ENCODE measurements at places on chromosomes 11 and 22.

DNA sequence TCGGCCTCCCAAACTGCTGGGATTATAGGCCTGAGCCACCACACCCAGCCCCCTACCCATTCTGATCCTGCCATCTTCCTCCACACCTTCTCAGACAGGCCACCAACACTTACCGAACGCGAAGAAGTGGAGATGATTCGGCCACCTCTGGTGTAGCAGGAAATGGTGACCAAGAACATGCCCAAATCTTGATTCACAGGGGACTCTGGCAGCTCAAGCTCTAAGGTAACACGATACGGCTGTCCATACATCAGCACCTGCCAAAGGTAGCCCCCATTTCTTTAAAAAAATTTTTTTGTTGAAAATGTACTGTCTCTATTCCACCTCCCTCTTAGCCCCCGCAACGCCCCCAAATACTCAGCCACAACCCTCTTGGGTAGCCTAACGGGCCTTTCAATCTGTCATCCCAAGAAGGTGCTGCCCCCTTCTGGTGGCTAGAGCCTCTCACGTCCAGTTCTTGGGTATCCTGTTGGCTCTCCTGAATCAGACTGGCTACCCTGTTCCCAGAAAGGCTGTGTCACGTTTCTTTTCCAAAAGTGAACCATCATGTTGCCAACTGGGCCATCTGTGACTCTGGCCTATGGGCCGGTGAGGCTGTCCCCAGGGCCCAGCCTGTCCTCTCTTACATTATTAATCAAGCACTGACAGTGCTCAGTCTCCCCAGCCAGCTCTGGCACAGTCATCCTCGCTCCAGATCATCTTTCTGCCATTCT, 5.3 kb upstream of the LRRN4CL start:
- H3K27me3 ChIP-seq, result no peaks in the 10 kb centered on the region
- H3K4me3 ChIP-seq, result no peak overlapping the region
- peaks cover 2% of the 10 kb centered on the region for H3K4me1 ChIP-seq
- H3K27ac ChIP-seq, result no peak overlapping the region
- H3K36me3 ChIP-seq, result no peaks in the 10 kb centered on the region

DNA sequence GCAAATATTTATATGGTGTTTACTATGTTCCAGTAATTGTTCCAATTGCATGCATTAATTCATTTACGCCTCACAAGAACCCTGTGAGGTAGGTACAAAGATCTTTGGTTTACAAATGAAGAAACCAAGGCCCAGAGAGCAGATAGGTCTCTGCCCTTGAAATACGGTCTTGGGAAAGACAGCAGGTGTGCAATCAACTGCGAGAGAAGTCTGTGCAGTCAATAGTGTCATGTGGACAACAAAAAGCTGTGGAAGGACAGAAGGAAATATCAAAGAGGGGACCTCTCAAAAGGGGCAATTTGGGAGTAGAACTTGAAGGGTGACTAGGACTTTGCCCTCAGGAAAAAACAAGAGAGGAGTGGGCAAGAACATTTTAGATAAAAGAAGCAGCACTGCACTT, 8.9 kb downstream of the CNTF start:
- peaks cover 10% of the 10 kb centered on the region for H3K4me1 ChIP-seq
- DNase-seq, result no peak
- no peaks in the 10 kb centered on the region for H3K36me3 ChIP-seq
- no peak overlapping the region for H3K4me3 ChIP-seq

GRCh38 chr22:43582394-43582793, 170.6 kb downstream of the MPPED1 start:
- H3K4me3 ChIP-seq, result no peak overlapping the region
- no peaks in the 10 kb centered on the region for H3K36me3 ChIP-seq
- H3K27ac ChIP-seq, result no peak overlapping the region
- no peaks in the 10 kb centered on the region for H3K27me3 ChIP-seq
- H3K4me1 ChIP-seq, result no peaks in the 10 kb centered on the region

- no peaks in the 10 kb centered on the region for H3K4me1 ChIP-seq
- no peak for DNase-seq
- no peak overlapping the region for H3K4me3 ChIP-seq
- H3K27me3 ChIP-seq, result no peaks in the 10 kb centered on the region
- no peaks in the 10 kb centered on the region for H3K36me3 ChIP-seq
Measured at GRCh38 chr11:45795379-45795778, 9.6 kb upstream of the SLC35C1 start.

Data from ovary (tissue), 10 donors.